ENCODE measurements at places on chromosomes 2 and 18. TPM values are rescaled to one million over a fixed set of nuclear protein-coding genes. Genes with fewer than 3 reads are reported as not detected.

The PAIP2B gene
- 4.2 TPM for polyA plus RNA-seq

The HNMT gene
- polyA plus RNA-seq: 44.7 TPM

The KYNU gene
- polyA plus RNA-seq: 2.3 TPM

The ABCA12 gene
- polyA plus RNA-seq: 0.01 TPM

The DNAJC27 gene
- 6.3 TPM for polyA plus RNA-seq

The SLC39A10 gene
- 8.0 TPM for polyA plus RNA-seq

The DLX2 gene
- polyA plus RNA-seq: 0.08 TPM

The PSMA8 gene
- not detected for polyA plus RNA-seq

The GREB1L gene
- 0.10 TPM for polyA plus RNA-seq

The RFX8 gene
- polyA plus RNA-seq: 0.30 TPM

The GPR45 gene
- not detected for polyA plus RNA-seq

The FBXO36 gene
- polyA plus RNA-seq: 2.3 TPM

The SULT1C2 gene
- polyA plus RNA-seq: 0.15 TPM

DNA sequence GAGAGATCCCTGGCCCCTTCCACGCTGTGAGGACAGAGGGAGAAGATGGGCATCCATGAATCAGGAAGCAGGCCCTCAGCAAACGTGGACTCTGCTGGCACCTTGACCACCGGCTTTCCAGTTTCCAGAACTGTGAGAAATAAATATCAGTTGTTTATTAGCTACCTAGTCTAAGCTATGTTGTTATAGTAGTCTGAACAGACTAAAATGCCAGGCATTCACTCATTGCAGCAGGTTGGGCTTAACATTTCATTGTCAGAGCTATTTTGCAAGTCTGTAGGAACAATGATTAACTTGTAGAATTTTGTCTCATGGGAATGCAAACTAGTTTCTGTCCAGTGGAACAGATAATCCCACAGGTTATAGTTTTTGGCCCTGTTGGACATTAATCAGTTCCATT lies 24.8 kb upstream of the TBC1D8 start:
- DNase-seq: no peak

DNA sequence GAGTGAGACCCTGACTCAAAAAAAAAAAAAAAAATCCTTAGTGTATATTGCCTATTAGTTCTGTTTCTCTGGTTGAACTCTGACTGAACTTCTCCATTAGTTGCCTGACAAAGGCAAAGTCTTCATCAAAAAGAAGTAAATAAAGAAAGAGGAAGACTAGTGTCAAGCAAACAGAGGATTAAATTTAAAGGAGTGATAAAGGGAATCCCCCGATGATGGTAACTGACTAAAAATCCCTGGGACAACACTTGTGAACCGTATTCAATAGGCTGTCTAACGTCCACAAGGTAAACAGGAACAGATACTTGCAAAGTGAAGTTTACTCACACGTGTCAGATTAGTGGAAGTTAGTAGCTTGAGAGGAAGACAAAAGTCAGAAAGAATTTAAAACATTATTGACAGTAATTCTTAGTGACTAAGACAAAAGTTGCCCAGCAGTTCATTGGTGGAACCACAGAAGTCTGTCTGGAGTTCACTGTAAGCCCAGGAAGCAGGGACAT lies 26.2 kb upstream of the SPOPL start:
- DNase-seq: no peak

DNA sequence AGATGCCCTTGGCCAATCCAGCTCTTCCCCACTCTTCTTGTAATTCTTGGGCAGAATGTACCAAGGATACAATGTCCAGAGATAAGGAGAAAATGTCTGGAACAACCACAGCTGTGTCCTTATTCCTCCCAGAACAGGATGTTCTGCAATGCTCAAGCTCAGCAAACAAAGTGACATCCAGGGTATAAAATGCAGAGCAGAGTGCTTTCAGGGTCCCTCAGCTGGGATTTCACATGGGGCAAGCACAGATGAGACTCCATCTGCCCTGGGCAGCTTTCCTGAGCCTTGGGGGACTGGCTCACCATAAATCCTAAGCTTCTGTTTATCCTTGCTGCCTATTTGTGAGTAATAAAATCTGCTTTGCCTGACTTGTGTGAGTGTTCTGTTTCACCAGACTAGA lies 127.4 kb downstream of the VAPA start:
- no peak for DNase-seq

- DNase-seq: peak; percentile 79
These were observed 54.9 kb upstream of the MAP2 start for GRCh38 chr2:209368914-209369313.

DNA sequence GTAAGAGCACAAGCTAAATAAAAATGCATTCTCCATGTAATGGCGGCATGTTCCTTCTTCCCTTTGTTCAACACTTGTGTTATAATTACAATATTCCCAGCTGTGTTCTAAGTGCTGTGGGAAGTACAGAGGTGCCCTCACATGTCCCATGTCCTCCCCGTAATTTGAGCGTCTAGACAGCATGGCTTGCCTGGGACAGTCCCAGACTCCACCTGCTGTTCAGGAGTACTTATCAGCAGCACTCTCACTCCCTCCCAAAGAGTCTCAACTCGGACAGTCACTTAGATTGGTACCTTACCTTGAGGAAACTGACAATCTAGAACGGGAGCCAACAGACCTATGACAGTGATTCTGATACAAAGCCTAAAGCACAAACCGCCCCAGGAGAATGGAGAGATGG lies 370.5 kb downstream of the EIPR1 start:
- no peak for DNase-seq

DNA sequence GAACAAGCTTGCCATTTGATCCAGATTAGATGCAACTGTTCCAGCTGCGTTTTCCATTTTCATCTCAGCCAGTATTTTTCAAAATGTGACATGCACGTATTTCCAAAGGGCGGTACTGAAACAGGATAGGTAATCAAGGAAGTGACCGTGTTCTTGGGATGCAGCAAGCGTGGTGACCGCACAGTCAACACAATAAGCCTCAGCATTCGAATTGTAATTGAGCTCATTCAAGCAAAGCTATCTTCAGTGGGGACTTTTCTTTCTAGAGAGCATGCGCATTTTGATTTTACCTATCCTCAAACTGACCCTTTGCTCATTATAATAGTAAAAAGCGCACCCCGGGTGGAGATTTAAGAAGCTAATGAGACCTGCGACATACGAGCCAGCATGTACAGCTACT lies 3.4 kb upstream of the ALPP start:
- DNase-seq: no peak

DNA sequence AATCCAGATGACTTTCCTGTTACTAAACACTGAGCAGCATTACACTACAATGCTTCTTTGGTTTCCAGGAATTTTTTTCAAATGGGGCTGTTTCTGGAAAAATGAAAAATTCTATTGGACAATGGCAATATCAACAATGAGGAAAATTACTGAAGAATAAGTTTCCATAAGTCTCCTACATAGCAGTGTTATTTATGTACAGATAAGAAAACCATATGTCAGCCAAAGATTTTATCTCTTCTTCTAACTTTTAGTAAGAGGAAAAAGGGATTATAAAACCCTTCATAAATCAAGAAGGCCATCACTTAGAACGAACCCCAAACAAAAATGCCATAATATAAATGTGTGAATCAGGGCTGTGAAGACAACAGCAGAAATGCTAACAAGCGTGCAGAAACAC lies 31.6 kb upstream of the NOSTRIN start:
- peak; percentile 10 for DNase-seq

GRCh38 chr2:54666634-54667265 lies 56.7 kb upstream of the EML6 start:
- peak; percentile 37 for DNase-seq

- DNase-seq: no peak
These were observed 235.6 kb downstream of the ICOS start for GRCh38 chr2:204172145-204172600.

GRCh38 chr2:122062506-122062905 lies 307.1 kb downstream of the TSN start:
- DNase-seq: no peak

DNA sequence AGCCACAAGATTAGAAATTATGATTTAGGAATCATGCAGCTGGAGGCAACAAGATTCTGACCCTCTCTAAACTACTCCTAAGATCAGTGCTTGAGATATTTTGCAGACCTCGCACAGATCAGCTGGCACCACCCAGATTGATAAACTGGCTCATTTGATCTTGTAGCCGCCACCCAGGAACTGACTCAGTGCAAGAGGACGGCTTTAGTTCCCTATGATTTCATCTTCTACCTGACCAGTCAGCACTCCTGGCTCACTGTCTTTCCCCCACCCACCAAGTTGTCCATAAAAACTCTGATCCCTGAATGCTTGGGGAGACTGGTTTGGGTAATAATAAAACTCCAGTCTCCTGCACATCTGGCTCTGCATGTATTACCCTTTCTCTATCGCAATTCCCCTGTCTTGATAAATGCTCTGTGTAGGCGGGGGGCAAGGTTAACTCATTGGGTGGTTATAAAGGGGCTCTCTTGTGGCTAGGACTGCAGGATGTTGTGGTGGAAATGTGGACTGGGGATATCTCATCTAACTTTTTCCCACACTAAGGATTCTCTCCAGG lies 96.1 kb downstream of the ARL6IP6 start:
- DNase-seq: no peak

DNA sequence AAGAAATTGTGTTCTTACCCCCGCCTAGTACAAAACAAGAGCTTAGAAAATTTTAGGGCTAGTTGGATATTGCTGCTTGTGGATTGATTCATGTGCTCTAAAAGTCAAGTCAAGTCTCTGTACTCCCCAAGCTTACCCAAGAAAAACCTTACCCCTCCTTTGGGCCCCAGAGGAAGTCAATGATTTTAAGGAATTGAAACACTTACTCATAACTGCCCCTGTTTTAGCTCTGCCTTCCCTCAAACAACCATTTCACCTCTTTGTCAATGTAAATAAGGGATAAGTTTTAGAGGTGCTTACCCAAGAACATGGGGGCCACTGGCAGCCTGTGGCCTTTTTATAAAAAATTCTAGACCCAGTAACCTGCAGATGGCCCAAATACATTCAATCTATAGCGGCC lies 136.6 kb upstream of the RMP24 start:
- DNase-seq: no peak

DNA sequence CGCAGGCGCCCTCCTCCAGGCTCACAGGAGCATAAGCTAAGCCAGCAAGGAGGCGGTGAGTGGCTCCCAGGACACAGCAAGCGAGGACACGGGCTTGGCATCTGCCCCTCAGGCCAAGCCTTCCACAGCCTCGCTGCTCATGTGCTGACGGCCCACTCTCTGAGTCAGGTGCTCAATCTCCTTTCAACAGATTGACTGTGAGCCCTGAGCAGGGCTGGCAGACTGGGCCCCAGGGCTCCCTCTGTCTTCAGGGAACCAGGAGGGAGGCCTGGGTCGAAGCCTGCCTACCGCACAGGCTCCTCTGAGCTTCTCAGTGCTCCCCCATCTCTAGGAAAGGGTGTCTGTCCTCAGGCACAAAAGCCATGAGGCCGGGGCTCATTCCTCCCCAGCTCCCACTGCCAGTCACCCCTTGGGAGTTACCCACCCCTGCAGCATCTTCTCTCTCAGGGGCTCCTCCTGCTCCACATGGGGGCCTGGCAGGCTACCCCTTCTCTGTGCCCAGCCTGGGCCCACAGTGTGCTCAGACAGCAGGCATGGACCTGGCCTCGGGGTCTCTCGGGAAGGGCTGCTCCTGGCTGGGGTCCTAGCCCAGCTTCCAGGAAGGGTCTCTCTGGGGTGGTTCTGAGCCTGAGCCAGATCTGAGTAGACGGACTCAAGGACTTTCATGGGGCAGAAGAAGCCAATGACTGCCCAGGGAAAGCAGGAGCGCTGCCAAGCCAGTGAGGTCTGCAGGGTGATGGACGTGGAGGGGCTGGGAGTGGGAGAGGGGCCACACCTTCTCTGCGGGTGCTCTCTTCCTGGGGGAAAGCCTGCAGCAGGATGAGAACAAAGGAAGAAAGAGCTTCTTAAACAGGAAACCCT lies 138.0 kb upstream of the GPC1 start:
- DNase-seq: no peak

DNA sequence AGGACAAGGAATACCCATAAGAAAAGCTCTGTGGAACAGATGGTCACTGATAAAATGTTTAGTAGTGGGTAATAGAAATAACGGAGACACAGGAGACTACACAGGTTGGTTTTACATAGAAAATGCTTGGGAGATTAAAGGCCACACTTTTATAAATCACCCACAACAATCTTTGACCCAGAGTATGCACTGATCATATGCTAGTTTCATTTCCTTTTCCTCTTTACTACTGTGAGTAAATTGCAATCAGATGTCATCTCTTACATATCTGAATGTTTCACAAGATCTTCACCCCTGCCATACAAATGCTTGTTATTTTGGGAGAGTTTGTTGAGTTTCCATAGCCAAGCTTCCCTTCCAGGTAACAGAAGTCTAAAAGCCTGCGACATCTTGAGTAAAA lies 978.4 kb upstream of the KLHL29 start:
- DNase-seq: no peak

- no peak for DNase-seq
These were observed 954 bp downstream of the RAPGEF4 start for GRCh38 chr2:172736424-172737174.

GRCh38 chr18:31722369-31722957 lies 38.1 kb upstream of the B4GALT6 start:
- DNase-seq: no peak

DNA sequence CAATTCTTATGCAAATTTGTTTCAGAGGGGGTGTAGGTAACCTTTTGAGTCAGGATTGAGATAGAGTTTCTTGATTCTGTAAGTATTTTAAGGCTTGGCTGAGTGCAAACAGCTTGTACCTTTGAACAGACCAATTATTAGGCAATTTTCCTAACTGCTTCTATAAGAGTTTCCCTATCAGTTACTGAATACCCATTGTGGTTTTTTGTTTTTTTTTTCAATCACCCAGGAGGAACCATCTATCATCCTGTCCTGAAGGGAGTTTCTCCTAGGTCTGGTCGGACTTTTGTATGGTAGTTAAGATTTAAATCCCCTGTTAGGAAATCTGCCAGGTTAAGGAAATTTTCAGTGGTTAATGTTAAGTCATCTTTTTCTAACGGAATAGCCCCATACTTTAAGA lies 319.4 kb upstream of the SLC39A10 start:
- no peak for DNase-seq

- peak; percentile 95 for DNase-seq
These were observed at the start of gene CUL3 for GRCh38 chr2:224585211-224586088. Gene CUL3 (minus strand): TSS chr2:224585363. CDS start chr2:224585009, 354 bp downstream.

DNA sequence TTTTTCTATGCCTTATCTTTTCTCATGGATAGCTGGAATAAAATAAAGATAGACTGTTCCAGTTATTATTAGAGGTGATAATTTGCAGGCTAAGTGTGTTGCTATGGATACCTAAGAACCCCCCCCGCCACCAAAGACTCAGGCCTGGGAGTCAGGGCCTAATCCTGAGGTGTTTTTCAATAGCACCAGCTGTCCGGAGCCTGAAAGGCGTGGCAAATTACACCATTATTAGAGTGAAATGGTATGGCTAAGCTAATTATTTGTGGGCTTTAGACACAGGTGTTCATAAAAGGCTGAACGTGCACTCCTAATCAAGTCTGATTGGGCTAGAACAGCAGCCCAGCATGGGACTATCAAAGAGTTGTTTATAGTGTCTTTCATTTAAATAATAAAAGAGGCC lies 293.2 kb upstream of the DCC start:
- DNase-seq: no peak

Measured in urinary bladder (tissue), 4 donors.